GM23248 (cell line): ENCODE measurements at places on chromosomes 12 and 14. TPM values are rescaled to one million over a fixed set of nuclear protein-coding genes. Genes with fewer than 3 reads are reported as not detected.

- DNase-seq = peak; percentile 42
Measured at GRCh38 chr12:8709124-8709830, 11.5 kb downstream of the RIMKLB start.

ST8SIA1 gene
- not detected in 2 replicates for total RNA-seq

GRCh38 chr12:56034586-56035332, 7.0 kb upstream of the RPS26 start:
- no peak for DNase-seq

DNA sequence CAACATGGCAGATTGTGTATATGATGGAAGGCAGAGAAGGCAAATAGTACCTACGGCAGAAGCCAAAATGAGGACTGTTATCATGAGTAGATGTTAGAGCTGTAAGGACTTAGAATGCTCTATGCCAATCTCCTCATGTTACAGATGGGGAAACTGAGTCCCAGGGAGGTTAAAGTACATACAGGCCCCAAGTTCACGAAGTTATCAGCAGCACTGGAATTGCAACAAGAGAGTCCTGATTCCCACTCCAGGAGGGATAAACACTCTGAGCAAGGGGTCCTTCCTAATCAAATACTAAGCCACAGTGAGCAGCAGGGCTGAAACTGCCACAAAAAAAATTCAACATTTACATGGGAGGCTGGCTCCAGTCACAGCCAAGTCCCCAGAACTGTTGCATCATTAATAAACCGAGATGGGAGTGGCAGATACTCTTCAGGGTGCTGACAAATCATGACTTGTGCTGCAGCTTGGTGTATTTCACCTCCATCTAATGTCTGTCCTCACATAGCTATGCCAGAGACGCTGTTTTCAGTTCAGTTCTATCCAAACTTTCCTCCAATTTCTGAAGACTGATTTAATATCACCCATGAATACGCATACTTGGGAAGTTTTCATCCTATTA, 24.2 kb downstream of the NUAK1 start:
- DNase-seq = peak; percentile 75

- no peak for DNase-seq
Measured at GRCh38 chr12:126210448-126210847, 1145.2 kb downstream of the AACS start.

TMEM229B gene
- 0.65 and 1.1 TPM in 2 replicates for total RNA-seq

- no peak for DNase-seq
Measured at GRCh38 chr12:110533607-110534006, 31.5 kb downstream of the RAD9B start.

- DNase-seq = no peak
Measured at GRCh38 chr12:107275530-107275929, 182.2 kb upstream of the CRY1 start.

LAG3 gene
- not detected in 2 replicates for total RNA-seq

FERMT2 gene
- total RNA-seq = 217 and 256 TPM in 2 replicates

- DNase-seq = peak; percentile 86
Measured at GRCh38 chr12:69284131-69284530, 44.8 kb downstream of the CPSF6 start.

GRCh38 chr12:2853626-2854025, 3.2 kb downstream of the TEX52 start:
- DNase-seq = peak; percentile 92

- DNase-seq = no peak
Measured at GRCh38 chr14:53542732-53543131, 389.6 kb upstream of the DDHD1 start.

DNA sequence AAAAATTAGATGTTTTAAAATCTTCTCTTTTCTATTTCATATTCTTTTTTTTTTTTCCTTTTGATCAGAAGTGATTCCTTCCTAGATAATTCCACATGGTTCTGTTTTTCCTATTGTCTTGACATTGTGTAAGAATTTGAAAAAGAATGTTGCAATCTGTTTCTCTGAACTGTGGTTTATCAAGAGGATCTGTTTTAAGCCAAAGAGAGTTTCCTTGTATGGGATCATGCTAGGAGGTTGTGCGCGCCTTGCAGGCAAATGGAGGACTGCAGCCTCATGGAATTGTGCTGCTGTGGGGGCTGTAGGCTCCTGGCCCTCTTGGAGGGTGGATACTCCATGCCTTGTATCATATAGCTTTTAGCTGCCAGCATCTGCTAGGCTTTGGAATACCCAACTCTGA, 43.3 kb upstream of the MBIP start:
- DNase-seq = peak; percentile 8

DNA sequence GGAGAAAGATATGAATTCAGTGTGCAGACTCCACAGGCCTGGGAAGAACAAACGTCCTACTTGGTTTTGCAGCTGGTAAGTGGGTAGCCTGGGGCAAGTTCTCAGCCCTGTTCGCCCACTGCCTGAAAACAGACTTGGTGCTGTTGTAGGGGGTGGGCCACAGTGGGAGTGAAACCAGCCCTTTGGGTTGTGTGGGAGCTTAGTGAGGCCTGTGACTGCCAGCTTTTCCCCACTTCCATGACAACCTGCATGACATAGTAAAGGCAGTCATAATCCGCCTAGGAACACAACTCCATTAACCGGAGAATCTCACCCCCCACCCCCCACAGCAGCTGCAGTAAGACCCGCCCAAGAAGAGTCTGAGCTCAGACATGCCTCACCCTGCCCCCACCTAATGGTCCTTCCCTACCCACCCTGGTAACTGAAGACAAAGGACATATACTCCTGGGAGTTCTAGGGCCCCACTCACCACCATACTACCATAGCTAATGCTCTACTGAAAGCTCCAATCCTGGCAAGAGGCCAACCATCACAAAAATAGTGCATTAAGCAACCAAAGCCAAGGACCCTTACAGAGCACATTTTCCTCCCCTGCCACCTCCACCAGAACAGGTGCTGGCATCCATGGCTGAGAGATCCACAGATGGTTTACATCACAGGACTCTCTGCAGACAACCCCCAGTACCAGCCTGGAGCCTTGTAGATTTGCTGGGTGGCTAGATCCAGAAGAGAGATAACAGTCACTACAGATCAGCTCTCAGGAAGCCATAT, 39.8 kb upstream of the LMNTD1 start:
- no peak for DNase-seq

DNA sequence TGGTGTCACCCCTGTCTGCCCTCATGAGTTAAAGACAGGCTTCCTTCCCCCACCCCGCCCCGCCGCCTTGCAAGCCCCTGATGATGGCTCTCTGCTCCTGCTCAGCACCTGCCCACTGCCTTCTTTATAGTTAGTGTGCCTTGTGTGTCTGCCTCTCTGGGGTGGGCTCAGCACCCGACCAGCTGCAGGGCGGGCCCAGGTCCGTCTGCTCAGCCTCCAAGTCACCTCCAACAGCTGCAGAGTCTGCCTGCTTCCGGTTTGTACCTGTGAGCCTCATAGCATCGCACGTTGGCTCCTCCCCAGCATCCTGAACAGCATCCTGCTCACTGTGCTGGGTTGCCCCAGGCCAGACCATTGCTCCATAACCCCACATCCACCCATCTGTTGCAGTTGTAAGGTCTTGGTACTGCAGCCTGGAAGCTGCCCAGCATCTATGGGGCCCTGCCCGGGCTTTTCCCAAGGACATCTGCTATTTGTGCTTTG, 3.5 kb downstream of the TGFB3 start:
- peak; percentile 12 for DNase-seq

BCL11B gene
- total RNA-seq = not detected in 2 replicates

GRCh38 chr14:61476105-61476753, 154.8 kb downstream of the PRKCH start:
- DNase-seq = peak; percentile 9

SYCP3 gene
- total RNA-seq = not detected in 2 replicates

- DNase-seq = no peak
Measured at GRCh38 chr12:129483111-129483893, 420.5 kb downstream of the TMEM132D start.

KRT76 gene
- total RNA-seq = not detected in 2 replicates

GRCh38 chr14:74483321-74483720, 9.8 kb downstream of the NPC2 start:
- DNase-seq = peak; percentile 53

DNA sequence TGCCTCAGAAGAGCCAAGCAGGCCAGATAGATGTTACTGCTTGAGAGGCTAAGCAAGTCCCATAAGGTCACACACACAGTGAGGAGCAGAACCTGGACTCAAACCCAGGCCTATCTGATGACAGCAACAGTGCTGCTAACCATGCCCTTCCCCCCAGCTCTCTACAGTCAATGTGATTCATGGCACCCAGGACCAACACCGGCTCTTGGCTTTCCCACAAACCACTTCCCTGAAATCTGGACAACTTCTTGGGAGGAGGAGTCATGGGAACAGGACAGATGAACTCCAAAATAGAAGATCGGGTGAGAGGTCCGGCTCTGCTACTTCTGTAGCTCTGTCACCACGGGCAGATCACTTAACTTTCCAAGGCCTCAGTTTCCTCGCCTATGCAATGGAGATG, 716 bp upstream of the PTGDR start:
- DNase-seq = peak; percentile 70

DNA sequence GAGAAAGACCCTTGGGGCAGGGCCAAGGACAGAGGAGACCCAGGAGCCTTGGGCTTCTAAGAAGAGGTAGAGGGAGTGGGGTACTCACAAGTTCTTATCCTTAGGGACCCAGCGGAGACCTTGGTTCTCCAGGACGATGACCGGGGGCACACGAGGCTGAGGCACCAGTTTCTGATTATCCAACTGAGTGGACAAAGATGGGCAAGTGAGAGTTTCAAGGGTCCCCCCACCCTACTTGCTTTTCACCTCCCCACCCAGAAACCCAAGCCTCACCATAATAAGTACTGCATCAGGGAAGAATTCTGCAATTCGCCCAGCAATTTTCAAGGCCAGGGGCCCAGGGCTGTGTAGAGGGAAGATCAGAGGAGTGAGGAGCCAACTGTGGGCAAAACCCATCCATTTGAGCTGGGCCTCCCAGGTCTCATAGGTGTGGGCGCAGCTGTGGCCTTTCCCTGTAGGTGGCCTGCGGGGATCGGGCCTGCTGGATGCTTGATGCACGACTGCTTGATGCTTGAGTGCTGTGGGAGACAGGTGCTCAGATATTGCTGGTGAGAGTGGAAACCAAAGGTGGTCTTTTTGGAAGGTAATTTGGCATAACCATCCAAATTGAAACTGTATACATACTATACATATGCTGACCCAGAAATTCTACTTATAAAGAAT, 2.0 kb downstream of the EMC9 start:
- DNase-seq = no peak

GRCh38 chr12:75708802-75709201, 197.4 kb upstream of the KRR1 start:
- no peak for DNase-seq

- no peak for DNase-seq
Measured at GRCh38 chr12:122138181-122138580, 35.8 kb downstream of the IL31 start.

GRCh38 chr12:18683327-18684013, 54.3 kb downstream of the PLCZ1 start:
- DNase-seq = peak; percentile 78

PTPN6 gene
- total RNA-seq = not detected in 2 replicates

DNA sequence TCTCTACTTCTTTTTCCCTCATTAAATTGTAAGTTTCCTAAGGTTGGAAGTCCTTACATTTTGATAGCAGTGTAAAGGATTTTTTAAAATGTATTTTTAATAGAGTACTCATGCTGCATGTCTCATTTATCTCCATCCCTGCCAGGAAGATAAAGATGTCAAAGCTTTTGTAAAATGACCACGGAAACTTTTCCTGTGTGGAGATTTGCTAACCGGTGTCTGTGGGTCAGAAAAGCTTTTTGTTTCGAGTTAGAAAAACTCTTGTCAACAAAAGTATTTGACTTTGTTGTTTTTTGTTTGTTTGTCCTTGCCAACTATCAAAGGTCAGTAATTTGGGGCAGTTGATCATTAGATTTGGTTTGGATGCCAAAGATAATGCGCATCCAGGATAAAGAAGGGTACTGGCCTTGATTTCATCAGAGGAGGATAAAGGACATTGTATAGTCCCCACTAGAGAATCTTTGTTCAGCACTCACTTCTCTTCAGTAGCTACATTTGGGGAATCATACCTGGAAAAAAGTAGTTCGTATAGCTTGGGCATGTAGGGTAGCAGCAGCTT, 156.8 kb upstream of the HIF1A start:
- DNase-seq = no peak

DNA sequence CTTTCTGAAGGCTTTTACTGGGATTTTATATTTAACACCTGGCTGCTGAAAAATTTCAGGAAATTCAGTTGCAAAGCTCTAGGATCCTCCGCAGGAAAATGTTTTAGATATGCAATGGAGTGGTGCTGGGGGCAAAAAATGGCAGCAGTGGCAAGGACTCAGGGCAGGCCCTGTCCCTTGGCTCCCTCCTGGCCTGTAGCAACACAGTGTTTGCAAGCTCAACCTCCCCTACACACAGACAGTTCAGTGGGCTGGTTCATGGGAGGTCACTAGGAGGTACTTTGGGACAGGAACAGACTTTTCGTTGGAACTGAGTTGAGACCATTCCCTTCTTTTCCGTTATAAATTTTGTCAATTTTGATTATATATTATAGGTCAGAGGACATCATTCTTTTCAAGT, 270.4 kb downstream of the ADAMTS20 start:
- no peak for DNase-seq

DNA sequence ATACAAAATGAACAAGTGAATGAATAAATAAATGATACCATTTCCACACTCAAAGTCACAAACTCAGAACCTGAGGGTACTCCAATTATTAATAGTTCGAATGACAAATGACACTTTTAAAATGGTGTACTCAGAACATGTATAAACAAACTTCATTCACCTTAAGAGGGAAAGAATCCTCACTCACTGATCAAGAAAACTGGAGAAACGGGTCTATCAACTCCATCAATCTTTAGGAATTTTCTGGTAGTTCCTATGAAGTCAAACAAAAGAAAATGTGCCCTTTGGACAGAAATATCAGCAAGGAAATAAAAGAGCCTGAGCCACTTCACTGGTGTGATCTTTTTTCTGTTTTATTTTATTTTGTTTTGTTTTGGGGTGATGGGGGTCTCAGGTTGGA, 5.2 kb upstream of the NRDE2 start:
- DNase-seq = no peak

PTGDR gene
- not detected in 2 replicates for total RNA-seq

TAS2R20 gene
- total RNA-seq = 1.8 and 2.5 TPM in 2 replicates

DNA sequence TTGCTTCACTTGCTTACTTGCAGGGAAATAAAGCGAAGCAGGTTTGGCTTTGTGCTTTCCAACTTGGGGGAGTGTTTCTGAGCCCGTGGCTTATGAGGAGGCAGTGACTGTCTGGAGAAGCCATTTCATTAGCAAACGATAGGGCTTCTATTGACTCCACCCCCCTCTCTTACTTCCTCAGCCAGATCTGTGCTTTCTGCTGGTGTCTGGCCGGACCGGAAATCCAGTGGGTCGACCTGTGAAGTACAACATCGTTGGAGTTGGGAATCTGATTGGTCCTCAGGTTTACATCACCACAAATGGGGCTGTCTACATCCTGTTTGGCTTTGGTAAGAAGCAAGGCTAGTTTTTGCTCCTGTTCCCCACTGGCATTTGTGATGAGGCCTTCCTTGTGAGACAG, 22.3 kb downstream of the FAM234B start:
- DNase-seq = no peak

CLSTN3 gene
- total RNA-seq = 4.5 and 12.3 TPM in 2 replicates

- no peak for DNase-seq
Measured at GRCh38 chr12:12425001-12425400, 68.1 kb downstream of the BORCS5 start.

TBX3 gene
- total RNA-seq = 25.1 and 34.0 TPM in 2 replicates
